ENCODE measurements at places on chromosomes 6 and 20. TPM values are rescaled to one million over a fixed set of nuclear protein-coding genes. Genes with fewer than 3 reads are reported as not detected.

FABP7 gene
- not detected for total RNA-seq

LPIN3 gene
- total RNA-seq, result not detected

CD2AP gene
- total RNA-seq, result 26.7 TPM

KCNQ5 gene
- total RNA-seq, result 0.38 TPM

ZNF165 gene
- total RNA-seq, result 0.08 TPM

GCM1 gene
- total RNA-seq, result not detected

BRPF3 gene
- 12.5 TPM for total RNA-seq

BFSP1 gene
- 8.0 TPM for total RNA-seq

DNA sequence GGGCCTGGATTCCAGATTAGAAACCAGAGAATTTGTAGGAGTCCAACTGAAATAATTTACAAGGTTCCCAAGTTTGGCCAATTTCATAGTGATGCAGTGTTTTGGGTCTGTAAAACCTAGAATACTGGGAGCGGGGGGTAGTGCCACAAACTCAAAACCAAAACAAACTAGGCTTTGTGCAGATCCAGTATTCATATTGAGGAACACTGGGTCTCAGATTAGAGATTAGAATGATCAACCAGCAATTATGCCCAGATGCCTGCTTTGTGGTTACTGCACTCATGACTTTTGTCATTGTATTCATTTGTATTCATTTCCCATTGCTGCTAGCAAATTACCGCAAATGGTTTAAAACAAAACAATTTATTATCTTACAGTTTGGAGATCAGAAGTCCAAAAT is 3.2 kb upstream of the NDUFAF4 start:
- DNase-seq, result no peak
- no peak overlapping the region for H3K27ac ChIP-seq
- peaks cover 9% of the 10 kb centered on the region for H3K4me1 ChIP-seq

GRCh38 chr6:11142296-11143027 is 30.9 kb upstream of the ERVFRD-1 start:
- no peaks in the 10 kb centered on the region for H3K27me3 ChIP-seq
- H3K36me3 ChIP-seq, result no peaks in the 10 kb centered on the region
- no peak overlapping the region for H3K4me3 ChIP-seq

- DNase-seq, result no peak
- H3K27me3 ChIP-seq, result no peaks in the 10 kb centered on the region
- no peak overlapping the region for H3K4me3 ChIP-seq
- no peaks in the 10 kb centered on the region for H3K36me3 ChIP-seq
- peaks cover 8% of the 10 kb centered on the region for H3K4me1 ChIP-seq
- H3K27ac ChIP-seq, result no peak overlapping the region
These were observed 77.7 kb downstream of the CDYL start for GRCh38 chr6:4853782-4854511.

GRCh38 chr6:107369493-107369892 is 89.9 kb downstream of the PDSS2 start:
- H3K27ac ChIP-seq, result no peak overlapping the region
- no peaks in the 10 kb centered on the region for H3K27me3 ChIP-seq
- no peak overlapping the region for H3K4me3 ChIP-seq

- no peak overlapping the region for H3K4me3 ChIP-seq
- peaks cover 11% of the 10 kb centered on the region for H3K27me3 ChIP-seq
- H3K4me1 ChIP-seq, result no peaks in the 10 kb centered on the region
- no peak overlapping the region for H3K27ac ChIP-seq
- no peak for DNase-seq
- H3K36me3 ChIP-seq, result no peaks in the 10 kb centered on the region
These were observed 12.0 kb upstream of the BMP7 start for GRCh38 chr20:57278457-57278856.

DNA sequence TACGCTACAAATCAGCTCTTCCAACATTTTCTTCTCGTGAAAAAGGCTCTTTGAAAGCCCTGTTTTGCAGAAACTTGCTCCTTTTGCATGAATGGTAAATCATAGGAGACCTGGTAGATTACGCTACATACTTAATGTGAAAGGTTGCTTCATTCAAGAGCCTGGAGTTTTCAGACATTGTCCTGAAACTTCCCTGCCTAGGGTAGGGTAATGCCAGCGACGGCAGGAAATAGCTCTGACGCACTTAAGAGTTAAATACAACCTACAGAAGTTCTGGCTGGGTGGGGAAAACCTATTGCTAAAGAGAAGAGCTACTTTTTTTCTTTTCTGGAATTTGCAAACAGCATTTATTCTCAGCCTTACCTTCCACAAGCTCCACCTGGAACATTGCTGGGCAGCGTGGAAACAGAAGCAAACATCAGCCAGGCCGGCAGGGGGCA is 144.5 kb downstream of the LPA start:
- H3K27me3 ChIP-seq, result peaks cover 6% of the 10 kb centered on the region

GRCh38 chr6:106094261-106094963 is 8.3 kb downstream of the PRDM1 start:
- no peak for DNase-seq
- H3K36me3 ChIP-seq, result no peaks in the 10 kb centered on the region
- no peaks in the 10 kb centered on the region for H3K27me3 ChIP-seq
- H3K4me3 ChIP-seq, result no peak overlapping the region
- H3K4me1 ChIP-seq, result peaks cover 14% of the 10 kb centered on the region

DNA sequence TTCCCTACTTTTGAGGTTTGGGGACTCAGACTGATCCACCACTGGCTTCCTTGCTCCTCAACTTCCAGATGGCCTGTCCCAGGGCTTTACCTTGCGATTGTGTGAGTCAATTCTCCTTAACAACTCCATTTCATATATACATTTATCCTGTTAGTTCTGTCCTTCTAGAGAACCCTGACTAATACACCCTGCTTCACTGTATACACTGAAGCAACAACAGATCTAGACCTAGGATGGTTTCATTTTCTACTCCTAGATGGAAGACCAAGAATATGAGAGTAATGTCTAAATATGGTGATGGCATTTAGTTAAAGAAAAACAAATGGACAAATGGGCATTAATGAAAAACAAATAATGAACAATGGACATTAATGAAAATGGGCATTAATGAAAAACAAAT is 225.6 kb downstream of the LMBRD1 start:
- H3K36me3 ChIP-seq, result no peaks in the 10 kb centered on the region
- no peaks in the 10 kb centered on the region for H3K27me3 ChIP-seq
- H3K4me1 ChIP-seq, result no peaks in the 10 kb centered on the region
- no peak overlapping the region for H3K4me3 ChIP-seq

GRCh38 chr20:58571693-58572427 is 56.7 kb upstream of the APCDD1L start:
- H3K36me3 ChIP-seq, result no peaks in the 10 kb centered on the region
- H3K4me1 ChIP-seq, result peaks cover 54% of the 10 kb centered on the region
- H3K4me3 ChIP-seq, result no peak overlapping the region
- DNase-seq, result peak; percentile 99

- no peaks in the 10 kb centered on the region for H3K36me3 ChIP-seq
- no peak overlapping the region for H3K4me3 ChIP-seq
- H3K27ac ChIP-seq, result no peak overlapping the region
- no peaks in the 10 kb centered on the region for H3K27me3 ChIP-seq
These were observed 769.9 kb downstream of the QKI start for GRCh38 chr6:164184410-164184809.

GRCh38 chr20:21682521-21682954 is 22.9 kb upstream of the PAX1 start:
- DNase-seq, result no peak
- no peak overlapping the region for H3K4me3 ChIP-seq
- no peaks in the 10 kb centered on the region for H3K27me3 ChIP-seq
- no peaks in the 10 kb centered on the region for H3K36me3 ChIP-seq
- H3K27ac ChIP-seq, result no peak overlapping the region

DNA sequence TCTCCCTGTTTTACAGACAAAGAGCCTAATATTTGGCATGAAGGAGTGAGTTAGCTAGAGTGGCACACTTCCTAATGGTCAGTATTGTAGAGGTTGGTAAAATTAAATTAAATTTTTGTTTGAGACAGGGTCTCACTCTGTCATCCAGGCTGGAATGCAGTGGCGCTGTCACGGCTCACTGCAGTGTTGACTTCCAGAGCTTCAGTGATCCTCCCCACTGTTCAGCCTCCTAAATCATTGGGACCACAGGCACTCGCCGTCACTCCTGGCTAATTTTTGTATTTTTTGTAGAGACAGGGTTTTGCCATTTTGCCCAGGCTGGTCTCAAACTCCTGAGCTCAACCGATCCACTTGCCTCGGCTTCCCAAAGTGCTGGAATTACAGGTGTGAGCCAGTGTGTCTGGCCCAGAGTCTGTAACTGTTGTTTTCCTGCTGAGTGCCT is 70.9 kb downstream of the SCAND1 start:
- peak overlapping the region; percentile 98 for H3K27ac ChIP-seq
- peaks cover 36% of the 10 kb centered on the region for H3K4me1 ChIP-seq
- H3K36me3 ChIP-seq, result no peaks in the 10 kb centered on the region
- DNase-seq, result no peak
- H3K27me3 ChIP-seq, result no peaks in the 10 kb centered on the region
- no peak overlapping the region for H3K4me3 ChIP-seq

GRCh38 chr6:166174031-166174430 is 6.4 kb upstream of the TBXT start:
- no peak for DNase-seq
- H3K36me3 ChIP-seq, result no peaks in the 10 kb centered on the region
- no peak overlapping the region for H3K27ac ChIP-seq

- H3K36me3 ChIP-seq, result no peaks in the 10 kb centered on the region
- no peak for DNase-seq
- no peak overlapping the region for H3K27ac ChIP-seq
- H3K4me1 ChIP-seq, result no peaks in the 10 kb centered on the region
These were observed 26.5 kb upstream of the EMILIN3 start for GRCh38 chr20:41392871-41393704.

DNA sequence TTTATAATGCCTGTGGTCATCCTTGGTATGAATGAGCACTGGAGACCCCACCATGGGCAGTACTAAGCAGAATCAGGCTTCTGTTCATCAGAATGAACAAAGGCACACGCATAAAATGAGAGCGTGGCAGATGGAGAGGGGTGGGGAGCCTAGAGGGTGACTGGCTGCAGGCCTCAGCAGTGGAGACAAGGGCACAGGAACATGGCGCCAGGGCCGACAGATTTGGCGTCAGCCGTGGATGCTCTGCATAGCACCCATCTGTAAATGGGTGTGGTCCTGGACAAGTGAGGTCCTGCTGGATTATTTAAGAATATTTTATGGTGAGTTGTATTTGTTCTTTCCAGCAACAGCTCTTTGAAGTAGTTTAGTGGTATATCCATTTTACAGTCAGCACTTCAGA is 33.1 kb downstream of the E2F3 start:
- H3K27me3 ChIP-seq, result no peaks in the 10 kb centered on the region
- no peak overlapping the region for H3K4me3 ChIP-seq
- H3K4me1 ChIP-seq, result peaks cover 6% of the 10 kb centered on the region
- H3K36me3 ChIP-seq, result peaks cover 28% of the 10 kb centered on the region

DNA sequence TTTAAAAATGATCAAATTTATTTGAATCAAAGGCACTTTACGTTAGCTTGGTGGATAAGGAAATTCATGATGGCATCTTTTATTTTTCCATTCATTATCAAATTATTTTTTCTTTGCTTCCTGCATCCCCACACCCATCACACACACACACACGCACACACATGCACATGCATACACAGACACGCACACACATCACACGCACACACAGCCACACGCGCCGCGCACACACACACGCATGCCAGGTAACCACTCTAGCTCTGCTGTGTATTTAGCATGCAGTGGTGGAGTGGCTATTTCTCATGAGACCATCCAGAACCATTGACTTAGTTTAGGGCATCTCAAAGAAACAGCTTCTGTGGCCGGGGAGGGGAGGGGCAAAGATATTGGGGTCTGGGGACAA is 47.0 kb downstream of the GNAS start:
- H3K4me3 ChIP-seq, result no peak overlapping the region
- H3K27me3 ChIP-seq, result no peaks in the 10 kb centered on the region
- no peak for DNase-seq
- H3K36me3 ChIP-seq, result peaks cover 89% of the 10 kb centered on the region
- no peak overlapping the region for H3K27ac ChIP-seq

DNA sequence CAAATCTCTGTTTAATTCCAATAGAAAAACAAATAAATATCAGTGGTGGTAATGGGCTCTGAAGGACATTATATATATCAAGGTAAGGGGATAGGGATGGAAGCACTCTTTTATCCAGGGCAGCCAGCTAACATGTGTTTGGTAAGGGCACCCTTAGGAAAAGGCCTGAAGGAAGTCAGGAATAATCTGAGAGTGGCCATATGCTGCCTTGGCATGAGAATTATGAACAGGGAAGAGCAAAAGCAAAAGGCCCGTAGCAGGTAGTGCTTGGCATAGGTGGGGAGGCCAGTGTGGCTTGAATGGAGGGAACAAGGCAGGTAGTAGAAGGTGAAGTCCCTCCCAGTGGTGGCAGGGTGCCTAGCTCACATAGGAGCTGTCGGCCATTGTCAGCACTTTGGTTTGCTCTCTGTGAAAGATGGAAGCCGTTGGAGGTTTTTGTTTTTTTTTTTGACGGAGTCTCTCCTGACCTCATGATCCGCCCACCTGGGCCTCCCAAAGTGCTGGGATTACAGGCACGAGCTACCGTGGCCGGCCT is 39.6 kb upstream of the CSE1L start:
- no peak for DNase-seq
- H3K4me3 ChIP-seq, result no peak overlapping the region
- no peak overlapping the region for H3K27ac ChIP-seq
- H3K4me1 ChIP-seq, result no peaks in the 10 kb centered on the region
